ENCODE measurements at places on chromosomes 12 and 14.

DNA sequence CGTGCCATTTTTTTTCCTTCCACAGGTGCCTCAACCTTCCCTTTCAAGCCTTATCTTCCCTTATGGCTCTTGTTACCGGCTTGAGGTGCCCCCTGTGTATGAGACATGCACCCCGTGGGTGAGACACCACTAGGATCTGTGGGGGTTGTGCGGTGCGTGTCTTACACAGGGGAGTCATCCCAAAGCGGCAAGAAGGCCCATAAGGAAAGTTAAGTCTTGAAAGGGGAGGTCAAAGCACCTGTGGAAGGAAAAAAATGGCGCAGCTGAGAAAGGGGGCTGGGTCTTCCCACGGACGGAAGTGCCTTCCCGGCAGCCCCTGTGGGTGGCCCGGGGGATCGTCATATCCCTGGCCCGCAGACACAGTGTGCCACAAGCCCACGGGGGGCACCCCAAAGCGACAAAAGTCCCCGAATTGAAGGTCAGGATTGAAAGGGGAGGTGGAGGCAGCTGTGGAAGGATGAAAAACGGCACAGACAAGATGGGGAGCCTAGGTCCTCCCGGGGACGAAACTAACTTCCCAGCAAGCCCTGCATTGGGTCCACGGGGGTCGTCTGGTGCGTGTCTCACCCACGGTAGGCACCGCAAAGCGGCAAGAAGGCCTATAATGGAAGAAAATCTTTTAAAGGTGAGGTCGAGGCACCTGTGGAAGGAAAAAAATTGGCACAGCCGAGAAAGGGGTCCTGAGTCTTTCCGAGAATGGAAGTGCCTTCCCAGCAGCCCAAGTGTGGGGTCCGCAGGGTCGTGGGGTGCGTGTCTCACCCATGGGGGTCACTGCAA lies 273.3 kb downstream of the ALG10 start:
- DNase-seq, result no peak

DNA sequence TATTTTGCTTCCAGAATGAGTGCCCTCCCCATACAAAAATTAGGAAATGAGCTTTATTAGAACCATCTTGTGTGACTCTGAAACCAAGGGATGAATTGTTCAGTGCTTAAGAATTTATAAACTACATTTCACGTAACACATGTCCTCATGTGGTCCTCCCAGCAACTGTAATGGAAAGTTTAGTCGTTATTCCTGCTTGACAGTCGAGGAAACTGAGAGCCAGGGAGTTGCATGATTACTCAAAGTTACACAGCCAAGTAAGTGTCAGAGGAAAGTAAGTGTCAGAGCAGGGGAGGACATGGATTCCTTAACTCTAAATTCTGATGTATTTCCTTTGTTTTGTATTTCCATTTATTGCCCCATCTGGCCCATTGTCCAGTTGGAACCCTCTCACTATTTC lies 453.9 kb downstream of the FUT8 start:
- no peak for DNase-seq

GRCh38 chr12:61356485-61356884 lies 903.7 kb upstream of the USP15 start:
- DNase-seq, result no peak

- no peak for DNase-seq
These were observed 74.6 kb upstream of the TMTC1 start for GRCh38 chr12:29858270-29858786.

- no peak for DNase-seq
These were observed 33.7 kb downstream of the VWF start for GRCh38 chr12:6090803-6091202.

DNA sequence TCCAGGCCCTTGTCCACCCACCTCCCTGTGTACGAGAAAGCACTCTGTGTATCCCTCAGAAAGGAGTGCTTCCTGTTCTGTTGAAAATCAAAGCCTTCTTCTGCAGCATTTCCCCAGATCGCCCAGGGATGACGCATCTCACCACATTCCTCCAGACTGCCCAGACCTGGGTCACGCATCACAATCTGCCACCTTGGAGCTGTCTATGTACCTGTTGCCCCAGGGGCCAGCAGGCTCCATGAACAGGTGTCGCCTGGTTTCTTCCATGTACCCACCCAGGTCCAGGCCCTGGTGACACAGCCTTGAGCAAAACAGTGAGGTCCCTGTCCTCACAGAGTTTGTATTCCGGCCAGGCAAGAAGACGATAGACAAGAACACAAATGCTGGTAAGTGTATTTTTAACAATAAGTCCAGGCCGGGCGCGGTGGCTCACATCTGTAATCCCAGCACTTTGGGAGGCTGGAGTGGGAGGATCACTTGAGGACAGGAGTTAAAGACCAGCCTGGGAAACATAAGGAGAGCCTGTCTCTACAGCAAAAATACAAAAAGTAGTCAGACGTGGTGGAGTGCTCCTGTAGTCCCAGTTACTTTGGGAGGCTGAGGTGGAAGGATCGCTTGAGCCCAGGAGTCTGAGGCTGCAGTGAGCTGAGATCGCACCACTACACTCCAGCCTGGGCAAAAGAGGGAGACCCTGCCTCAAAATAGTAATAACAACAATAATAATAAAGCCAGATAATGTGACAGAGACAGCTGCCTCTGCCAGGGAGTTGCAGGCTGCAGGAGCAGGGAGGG lies 6.8 kb upstream of the PPP1R13B start:
- no peak for DNase-seq

GRCh38 chr12:30989754-30990153 lies 63.2 kb downstream of the TSPAN11 start:
- DNase-seq, result no peak

DNA sequence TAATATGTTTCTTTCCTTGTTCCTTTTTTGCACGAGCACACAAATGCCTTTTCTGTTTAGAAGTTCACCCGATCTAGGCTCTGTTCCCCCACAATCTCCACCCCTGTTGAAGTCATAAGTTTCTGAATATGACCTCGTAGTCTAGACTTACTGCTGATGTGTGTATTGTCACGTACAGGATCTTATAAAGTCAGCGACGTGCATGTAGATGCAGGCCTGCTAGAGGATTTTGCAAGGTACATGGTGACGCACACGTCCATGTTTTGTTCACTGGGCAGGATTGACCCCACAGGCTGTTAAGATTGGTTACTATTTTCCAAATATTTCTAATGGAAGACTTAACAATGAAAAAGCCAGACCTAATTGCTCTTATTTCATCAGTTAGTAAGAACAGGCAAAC lies 46.2 kb upstream of the CCDC91 start:
- no peak for DNase-seq

DNA sequence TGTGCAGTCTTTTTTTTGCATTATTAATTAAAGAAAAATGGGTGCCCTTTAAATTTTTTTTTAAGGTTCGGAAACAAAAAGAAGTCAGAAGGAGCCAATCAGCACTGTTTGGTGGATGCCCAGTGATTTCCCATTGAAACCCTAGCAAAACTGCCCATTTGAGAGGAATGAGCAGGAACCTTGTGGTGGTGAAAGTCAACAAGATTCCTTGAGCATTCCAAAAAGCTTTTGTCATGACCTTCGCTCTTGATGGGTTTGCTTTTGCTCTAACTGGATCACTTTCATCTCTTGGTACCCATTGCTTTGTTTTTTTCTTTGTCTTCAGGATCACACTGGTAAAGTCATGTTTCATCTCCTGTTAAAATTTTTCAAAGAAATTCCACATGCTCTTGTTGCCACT lies 54.1 kb downstream of the ADIPOR2 start:
- DNase-seq, result no peak

- DNase-seq, result no peak
These were observed 309.5 kb downstream of the GLT1D1 start for GRCh38 chr12:129162805-129163204.

- no peak for DNase-seq
These were observed 5.0 kb upstream of the EP400 start for GRCh38 chr12:131944601-131945251.

DNA sequence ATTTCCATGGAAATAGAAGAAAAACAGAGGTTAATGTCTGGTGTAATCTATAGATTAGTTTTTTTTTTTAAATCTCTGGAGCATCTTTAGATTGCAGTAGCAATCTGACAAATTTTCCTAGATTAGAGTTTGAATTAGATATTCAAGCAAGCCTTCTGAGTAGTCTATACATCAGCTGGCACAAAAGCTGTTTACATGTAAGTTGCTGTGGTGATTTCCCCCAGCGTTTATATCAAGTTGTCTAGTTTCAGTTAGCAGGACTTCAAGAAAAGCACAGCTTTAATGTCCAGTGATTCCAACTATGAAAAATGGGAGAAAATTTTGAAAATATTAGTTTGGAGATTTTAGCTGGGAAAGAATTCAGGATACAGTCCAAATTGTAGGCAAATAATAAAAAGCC lies 605.0 kb upstream of the USP15 start:
- no peak for DNase-seq

DNA sequence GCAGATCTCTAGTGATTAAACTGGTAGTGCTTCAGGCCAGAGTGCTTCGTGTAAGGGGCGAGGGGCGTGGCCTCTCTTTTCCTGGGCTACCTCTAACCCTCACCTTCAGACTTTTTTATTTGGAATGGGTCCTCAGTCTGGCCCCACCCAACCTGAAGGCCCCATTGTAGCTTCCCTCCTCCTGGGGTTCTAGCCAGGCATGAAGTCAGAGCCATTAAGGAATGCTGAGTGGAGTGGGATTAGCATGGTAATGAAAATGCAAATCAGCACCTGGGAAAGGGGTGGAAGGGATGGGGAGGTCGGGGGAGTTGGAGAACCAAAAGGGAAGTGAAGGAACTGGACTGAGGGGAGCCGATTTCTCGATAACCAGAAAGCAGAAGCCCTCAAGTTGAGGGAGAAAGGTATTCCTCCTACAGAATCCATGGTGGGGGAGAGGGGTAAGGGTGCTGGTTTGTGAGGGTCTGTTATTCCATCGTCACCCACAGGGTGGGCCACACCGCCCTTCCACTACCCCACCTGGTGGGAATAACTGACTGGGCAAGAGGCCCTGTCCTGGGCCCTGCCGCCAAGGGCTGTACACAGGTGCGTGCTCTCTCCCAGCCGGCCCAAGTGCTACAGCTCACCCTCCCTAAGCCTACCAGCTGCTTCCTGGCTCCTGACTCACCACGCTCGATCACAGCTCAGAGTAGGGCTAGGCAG lies 14.1 kb downstream of the ZFHX2 start:
- no peak for DNase-seq

- DNase-seq, result no peak
These were observed 9.7 kb downstream of the DCP1B start for GRCh38 chr12:1994429-1995143.

- DNase-seq, result no peak
These were observed 18.9 kb downstream of the VSX2 start for GRCh38 chr14:74257941-74258763.

DNA sequence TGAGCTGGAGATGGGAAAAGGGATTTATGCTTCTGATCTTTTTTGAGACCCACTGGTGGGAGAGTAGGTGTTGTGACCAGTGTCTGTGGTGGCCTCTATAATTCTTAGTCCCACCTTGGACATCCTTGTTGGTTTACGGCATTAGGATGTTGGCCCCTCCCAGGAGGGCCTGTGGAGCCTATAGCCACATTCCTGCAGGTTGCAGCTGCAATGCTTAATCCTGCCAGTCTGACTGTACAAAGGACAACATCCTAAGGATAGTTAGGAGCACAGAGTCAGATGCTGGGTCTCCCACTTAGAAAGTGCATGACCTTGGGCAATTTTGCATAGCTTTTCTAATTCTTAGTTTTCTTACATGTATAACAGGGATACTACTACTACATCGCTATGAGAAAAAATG lies 150.9 kb upstream of the SLC38A2 start:
- DNase-seq, result no peak

DNA sequence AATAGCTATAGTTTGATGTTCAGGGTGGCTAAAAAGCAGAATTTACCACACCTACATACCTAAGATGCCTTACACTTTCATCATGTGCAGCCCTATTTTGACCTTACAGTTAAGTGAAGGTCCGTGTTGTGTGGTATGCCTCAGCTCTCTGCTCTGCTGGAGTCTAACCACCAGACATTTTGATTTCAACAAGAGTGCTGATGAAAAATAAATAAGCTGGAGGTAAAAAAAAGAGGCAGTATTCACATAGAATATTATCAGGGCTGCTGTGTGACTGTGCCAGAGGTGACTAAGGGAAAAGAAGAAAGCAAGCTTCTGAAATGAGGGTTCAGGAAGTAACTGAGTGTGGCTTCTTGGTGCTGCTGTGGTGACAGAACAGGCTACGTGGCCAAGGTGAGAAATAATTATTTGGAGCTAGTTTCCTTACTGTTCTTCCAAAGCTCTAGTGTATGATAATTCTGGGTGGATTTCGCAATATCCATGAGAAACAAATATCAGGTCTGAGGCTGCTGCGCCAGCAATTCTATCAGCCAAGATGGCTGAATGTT lies 188.8 kb downstream of the STXBP6 start:
- no peak for DNase-seq

DNA sequence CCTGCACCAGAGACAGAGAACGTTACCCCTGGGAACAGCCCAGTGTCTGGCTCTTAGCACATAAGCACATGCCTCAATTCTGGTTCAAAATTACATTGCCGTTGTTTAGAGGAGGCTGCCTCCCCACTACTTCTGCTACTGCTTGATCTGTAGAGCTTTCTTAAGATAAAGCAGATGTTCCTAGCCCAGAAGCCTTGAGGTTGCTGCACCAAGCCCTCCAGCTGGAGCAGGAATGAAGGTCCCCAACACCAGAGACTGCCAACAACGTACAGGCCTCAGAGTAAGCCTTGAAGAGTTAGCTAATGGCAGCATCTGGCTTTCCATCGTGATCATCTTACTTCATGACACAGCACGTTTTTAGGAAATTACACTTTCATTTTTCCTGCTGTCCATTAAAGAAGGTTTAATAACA lies 34.7 kb upstream of the AMIGO2 start:
- no peak for DNase-seq

DNA sequence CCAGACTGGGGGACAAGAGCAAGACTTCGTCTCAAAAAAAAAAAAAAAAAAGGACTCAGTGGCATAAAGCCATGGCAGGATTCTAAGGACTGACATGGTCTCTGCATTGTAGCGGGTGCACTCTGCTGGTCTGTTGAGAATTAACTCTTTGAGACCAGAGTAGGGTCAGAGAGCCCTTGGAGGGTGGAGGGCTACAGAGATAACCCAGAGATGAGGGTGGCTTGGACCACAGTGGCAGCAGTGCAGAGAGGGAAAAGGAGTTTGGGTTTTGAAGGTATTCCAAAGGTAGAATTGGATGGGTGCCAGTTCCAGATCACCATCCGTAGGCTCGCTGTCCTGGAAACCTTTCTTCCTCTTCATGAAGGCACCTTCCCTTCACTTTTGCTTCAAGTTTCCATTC lies 14.3 kb upstream of the DYNC1H1 start:
- DNase-seq, result no peak

DNA sequence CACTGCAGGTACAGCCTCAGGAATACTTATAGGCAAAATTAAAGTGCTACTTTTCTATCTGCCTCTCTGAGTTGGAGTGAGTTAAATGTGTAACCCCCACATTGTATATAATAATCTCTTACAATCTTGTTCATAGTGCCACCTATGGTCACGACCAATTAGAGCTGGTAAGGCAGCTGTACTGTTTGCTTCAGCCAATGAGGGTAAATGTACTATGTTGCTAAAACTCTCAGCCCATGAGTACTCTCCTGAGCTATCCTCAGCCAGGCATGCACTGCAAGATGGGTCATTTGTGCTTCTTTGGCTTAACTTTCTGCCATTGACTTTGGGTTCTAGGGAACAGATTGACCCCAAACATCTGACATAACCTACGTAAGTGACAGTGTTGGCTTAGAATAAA lies 15.0 kb upstream of the MDM2 start:
- no peak for DNase-seq

Data from effector CD4-positive, alpha-beta T cell (primary cell).